ENCODE measurements at places on chromosomes 6 and 20.
A peak's percentile ranks its signal among the peaks of the same experiment; 100 is the strongest.

DNA sequence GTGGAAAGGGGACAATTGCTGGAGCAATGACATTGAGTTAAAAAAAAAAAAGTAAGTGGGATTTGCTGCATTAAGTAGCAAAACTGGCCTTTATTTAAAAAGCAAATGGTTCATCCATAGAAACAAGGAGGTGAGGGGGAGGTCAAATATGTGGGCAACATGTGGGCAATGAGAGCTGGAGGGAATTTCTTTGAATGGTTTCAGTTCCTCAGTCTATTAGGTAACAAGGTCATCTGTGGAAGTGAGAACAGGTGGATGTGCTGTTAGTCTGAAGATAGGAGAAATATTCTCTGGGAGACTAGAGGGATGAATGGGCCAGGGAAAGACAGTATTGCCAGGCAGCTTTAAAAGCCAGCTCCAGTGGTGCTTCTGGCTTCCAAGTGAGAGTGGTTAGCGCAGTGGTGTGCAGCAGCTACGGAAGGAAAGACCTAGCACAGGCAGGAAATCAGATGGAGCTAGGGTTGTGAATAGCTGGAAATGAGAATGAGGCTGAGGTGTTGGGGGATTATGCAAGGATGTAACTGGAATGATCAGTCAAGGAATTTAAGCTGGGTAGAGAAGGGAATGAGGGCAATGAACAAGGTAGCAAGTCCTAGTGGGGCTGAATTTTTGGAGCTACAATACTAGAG lies 727.6 kb downstream of the PTPRT start:
- DNase-seq, result no peak

DNA sequence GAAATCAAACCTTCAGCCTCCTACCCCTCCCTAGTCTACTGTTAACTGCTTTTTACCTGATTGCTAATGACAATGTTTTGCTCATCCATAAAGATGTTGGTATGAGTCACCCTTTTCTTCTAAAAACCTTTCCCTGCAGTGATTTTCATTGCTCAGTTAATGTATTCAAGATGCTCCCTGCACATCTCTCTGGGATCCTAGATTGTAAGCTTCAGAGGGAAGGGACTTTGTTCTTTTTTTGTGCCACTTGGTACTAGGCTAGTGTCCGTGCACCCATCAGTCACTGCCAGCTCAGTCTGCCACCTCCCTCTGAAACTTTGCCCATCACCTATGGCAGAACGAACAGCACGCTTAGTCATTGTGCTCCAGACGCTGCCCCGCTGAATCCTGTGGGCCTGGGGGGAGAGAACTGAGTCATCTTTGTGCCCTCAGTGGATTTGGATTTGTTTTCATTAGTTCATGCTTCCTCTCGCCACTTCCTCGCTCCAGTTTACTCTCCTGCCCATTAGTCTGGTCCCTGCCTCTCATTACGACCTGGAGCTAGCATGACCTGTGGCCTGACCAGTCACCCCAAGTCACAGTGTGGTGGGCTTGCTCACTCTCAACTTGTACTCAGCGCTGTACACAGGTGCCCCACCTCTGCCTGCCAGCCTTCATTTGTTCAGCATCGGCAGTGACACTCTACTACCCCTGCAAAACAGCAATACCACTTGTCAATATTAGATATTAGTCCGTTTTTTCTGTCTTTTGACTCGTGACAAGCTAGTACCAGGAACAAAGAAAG lies 78.0 kb upstream of the TMEM181 start:
- DNase-seq, result no peak

- no peak for DNase-seq
Measured at GRCh38 chr6:16028966-16029365, 99.9 kb upstream of the MYLIP start.

DNA sequence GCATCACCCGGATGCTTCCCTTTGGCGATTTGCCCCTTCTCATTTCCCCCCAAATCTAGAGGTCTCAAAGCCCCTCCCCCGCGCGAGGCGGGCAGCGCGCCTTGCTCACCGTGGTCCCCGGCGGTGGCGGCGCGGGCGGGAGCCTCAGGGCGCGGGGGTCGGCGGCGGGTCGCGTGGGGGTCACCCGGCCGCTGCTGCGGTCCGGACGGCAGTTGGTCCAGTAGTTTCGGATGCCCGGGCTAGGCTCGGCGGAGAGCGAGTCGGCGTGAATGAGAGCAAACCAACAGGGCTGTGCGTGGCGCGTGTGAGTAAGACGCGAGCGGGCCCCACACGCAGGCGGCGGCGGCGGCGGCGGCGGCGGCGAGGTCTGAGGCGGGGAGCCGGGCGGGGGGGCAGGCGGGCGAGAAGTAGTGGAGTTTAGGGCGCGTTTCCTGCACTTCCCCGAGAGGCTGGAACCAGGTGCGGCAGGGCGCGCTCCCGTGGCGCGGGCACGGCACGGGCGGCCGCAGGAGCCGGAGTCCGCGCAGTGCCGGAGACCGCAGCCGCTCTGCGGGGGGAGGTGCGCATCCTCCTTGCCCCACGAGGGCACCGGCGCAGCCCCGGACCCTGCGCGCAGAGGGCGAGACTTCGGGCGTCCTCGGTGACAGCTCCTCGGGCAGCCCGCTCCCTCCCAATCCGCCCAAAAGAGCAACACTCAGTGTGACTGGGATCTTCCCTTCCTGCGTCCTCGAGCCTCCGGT lies 567 bp downstream of the HS3ST5 start:
- DNase-seq, result peak; percentile 14

- peak; percentile 88 for DNase-seq
Measured at GRCh38 chr6:26205625-26206574, 118.7 kb downstream of the HFE start.

Measured in common myeloid progenitor, CD34-positive (primary cell).